ENCODE measurements at places on chromosomes 12 and 14.

DNA sequence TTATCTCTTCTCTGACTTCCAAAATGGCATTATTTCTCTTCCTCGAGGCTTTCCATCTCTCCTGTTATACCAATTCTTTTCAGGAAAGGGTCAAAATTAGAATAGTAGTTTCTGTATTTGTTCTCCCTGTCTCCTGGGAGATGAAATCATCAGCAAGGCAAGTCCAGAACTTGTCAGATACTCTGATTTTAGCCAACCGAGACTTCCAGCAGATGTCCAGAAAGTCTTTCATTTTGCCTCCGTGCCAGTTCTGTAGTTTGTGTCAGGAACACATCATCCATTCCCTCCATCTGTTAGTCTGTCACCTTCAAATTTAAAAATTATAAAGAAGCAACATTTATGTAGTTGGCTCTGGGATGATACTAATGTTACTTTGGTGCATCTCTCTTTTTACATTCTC, 275.7 kb downstream of the CCDC59 start:
- DNase-seq, result no peak

GRCh38 chr12:130117701-130118100, 44.6 kb upstream of the FZD10 start:
- no peak for DNase-seq

GRCh38 chr14:39469094-39469710, 37.0 kb upstream of the FBXO33 start:
- DNase-seq, result no peak

- DNase-seq, result no peak
Observed at GRCh38 chr14:104080376-104081260, 4.9 kb upstream of the ASPG start.

- no peak for DNase-seq
Observed at GRCh38 chr14:98175436-98175835, 1096.6 kb downstream of the BCL11B start.

- DNase-seq, result no peak
Observed at GRCh38 chr12:78534311-78534710, 330.3 kb upstream of the SYT1 start.

DNA sequence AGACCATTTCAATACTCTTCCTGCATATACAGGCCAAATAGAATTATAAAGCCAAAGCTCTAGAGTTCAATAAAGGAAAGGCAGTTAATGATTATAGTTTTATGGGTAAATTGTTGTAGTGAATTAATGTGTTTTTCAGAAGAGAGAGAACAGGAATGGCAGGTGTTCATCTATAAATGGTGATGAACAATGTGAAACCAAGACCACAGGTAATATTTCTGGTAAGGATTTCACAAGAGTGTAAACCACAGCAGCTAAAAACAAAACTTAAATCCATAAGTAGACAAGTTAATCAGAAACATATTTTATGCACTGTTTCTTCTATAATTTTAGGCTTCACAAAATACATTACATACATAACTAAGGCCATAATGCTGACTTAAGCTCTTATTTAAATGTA, 204.4 kb downstream of the SYT1 start:
- DNase-seq, result no peak

GRCh38 chr14:101506926-101507835, 54.1 kb upstream of the DIO3 start:
- no peak for DNase-seq

GRCh38 chr12:123713823-123714585, 1.9 kb downstream of the ATP6V0A2 start:
- no peak for DNase-seq

Data from non-pigmented ciliary epithelial cell (primary cell).